T-helper 9 cell (primary cell): ENCODE measurements at places on chromosomes 6 and 20.

- DNase-seq = peak; percentile 6
Observed at GRCh38 chr20:41738604-41739206, 120.5 kb upstream of the CHD6 start.

DNA sequence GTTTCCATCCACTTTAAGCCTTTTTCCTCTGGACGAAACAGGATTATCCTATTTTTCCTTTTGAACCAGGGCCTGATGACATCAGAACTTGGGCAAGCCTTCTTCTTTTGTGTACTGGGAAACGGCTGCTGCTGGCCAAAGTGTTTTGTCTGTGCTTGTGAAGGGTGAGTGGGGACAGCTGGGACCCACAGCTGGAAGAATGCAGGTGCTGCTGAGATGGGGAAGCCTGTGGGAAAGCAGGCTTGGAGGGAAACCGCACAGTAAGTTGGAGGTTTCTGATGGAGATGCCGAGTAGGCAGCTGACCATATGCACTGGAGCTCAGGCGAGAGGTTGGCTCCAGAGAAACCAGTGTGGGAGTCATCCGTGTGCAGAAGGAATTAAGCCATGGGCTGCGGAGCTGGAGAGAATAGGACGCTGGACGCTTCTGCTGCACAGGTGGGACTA lies 8.5 kb upstream of the PSMG4 start:
- no peak for DNase-seq

- DNase-seq = no peak
Observed at GRCh38 chr6:32107406-32107805, 1.7 kb downstream of the TNXB start.

- no peak for DNase-seq
Observed at GRCh38 chr6:80235647-80236046, 129.2 kb downstream of the BCKDHB start.

GRCh38 chr6:160217073-160217472 lies 41.5 kb downstream of the SLC22A2 start:
- DNase-seq = no peak

- DNase-seq = no peak
Observed at GRCh38 chr6:166162599-166163342, 4.9 kb downstream of the TBXT start.

DNA sequence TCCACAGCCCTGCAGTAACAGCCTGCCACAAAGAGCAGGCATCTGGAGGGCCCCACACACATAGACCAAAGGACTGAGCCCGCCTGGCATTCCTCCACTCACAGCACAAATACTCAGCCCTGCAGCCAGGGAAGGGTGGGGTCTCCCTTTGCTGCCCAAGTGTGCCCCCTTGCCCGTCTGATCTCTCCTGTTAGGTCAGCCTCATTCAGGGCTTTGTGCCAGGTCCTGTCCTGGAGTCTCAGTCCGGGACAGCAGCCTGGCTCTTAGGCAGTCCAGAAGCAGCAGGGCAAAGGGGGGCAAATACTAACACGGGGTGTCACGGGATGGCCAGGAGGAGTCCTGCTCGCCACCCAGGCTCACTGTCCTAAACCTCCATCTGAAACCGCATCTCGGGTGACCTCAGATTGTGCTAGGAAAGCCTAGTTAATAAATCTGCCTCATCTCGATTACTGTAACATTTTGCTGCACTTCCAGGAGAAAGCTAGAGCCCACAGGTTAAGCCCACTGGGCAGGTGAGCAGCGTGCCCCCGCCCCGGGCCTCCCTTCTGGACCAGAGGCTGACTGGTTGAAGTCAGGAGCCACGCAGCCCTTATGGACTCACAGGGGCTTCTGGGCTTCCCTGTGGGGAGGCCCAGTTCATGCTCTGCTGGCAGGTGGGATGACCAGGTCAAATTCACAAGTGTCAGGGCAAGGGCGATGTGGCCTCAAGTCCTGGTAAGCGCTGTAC lies 3.2 kb upstream of the OGFR start:
- DNase-seq = no peak

DNA sequence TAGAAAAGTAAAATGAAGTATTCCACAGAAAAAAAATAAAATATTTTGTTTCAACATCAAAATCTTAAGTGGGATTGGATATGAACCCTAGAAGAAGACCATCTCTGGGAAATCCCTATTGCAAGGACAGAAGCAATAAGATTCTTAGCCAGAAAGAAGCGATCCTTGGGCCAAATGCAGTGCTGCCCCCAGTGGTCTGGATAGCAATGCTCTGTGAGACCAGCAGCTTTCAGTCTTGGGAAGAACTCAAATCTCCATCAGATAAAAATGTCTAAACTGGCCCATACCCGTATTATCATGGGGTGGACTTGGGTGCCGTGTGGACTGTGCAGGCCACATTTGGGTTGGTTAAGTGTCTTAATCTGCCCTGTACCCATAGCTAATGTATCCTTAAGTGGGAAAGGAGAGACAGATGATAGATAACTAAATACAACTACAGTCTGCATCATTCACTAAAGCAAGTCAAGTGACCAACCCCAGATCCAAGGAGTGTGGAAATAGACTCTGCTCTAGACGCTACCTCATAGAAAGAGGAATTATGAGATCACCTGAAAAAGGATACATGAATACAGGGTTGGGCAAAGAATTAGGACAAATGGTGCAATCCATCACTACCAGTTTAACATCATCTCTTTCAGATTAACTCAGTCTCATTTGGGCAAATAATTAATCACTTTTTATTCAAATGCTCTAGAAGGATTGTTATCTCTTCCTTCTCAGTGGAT lies 38.9 kb upstream of the SNAP25 start:
- DNase-seq = no peak

DNA sequence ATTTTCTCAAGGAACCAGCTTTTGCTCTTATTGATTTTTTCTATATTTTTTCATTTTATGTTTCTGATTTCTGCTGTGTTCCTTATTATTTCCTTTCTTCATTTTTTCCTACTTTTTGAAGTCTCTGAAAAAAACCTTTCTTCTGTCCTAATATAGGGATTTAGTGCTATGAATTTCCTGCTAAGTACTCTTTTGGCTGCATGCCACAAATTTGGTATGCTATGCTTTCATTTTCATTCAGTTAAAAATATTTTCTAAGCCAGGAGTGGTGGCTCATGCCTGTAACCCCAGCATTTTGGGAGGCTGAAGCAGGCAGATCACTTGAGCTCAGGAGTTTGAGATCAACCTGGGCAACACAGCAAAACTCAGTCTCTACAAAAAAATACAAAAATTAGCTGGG lies 30.6 kb downstream of the SIRPD start:
- DNase-seq = no peak

GRCh38 chr20:59207742-59208357 lies 44.2 kb downstream of the ZNF831 start:
- peak; percentile 80 for DNase-seq

GRCh38 chr6:98433325-98434056 lies 400.9 kb upstream of the POU3F2 start:
- no peak for DNase-seq
